ENCODE measurements at places on chromosomes 5 and 9. TPM values are rescaled to one million over a fixed set of nuclear protein-coding genes. Genes with fewer than 3 reads are reported as not detected.

- no peak for DNase-seq
Observed at GRCh38 chr5:95531491-95531890, 23.3 kb downstream of the SKIC3 start.

GRCh38 chr9:135648494-135649410, 9.4 kb upstream of the GLT6D1 start:
- no peak for DNase-seq

DNA sequence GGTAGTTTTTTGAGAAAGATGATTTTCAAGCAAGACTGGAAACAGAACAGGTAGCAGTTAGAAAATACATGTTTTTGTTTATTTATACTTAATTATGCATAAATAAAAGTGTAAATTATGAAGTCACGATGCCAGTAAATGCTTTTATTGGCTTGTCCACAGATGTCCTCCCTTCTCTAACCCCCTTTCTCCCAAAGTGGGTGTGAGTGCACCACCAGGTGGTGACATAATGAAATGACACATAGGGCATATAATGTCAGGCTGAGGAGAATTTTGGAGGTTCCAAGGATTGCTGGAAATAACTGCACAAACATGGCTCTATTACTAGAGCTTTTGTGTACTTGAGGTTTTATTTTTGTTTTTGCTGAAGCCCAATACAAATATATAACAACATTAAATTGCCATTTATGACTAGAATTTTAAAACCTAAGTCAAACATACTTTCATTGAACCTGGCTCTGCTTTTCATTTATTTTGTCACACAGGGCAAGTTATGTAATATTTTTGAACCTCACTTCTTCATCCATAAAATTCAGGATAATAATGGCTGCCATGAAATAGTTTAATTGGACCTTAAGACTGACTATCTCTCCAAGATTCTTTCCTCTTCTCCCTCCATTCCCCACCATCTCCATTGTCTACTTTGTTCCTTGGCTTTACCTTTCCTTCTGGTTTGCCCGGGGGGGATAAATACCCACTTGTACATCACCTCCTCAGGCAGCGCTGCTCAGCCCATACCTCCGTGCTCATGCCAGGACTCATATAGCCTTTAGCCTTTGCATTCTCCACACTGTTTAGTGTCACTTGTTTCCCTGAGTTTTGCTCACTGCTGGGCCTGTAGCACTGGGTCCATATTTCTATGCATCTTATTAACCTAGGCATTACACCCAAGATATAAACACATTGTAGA, 168.8 kb downstream of the PDE4D start:
- DNase-seq, result no peak

- DNase-seq, result no peak
Observed at GRCh38 chr9:72506615-72507014, 14.8 kb upstream of the TMC1 start.

Gene FAXDC2
- 0.39 TPM for total RNA-seq

- no peak for DNase-seq
Observed at GRCh38 chr5:22044229-22044628, 808.9 kb downstream of the CDH12 start.

Gene LRRC70
- 0.13 TPM for total RNA-seq

Gene SLCO4C1
- 0.90 TPM for total RNA-seq

- DNase-seq, result no peak
Observed at GRCh38 chr5:110785356-110785755, 46.5 kb downstream of the SLC25A46 start.

DNA sequence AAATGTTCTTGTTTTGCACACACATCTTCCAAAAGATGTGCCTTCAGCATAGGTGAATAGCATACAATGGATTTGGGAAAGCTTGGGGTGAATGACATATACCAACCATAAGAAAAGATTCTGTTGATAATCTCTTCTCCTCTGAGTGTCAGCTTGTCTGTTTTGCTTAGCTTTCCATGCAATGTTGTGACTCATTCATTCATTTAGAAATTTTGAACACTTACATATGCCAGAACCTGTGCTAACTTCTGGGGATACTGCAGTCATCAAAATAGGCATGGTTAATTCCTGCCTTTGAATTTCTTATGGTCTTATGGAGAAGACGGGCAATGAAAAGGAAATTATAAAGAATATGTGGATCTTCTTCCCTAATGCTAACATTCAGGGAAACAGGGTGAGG, 14.1 kb downstream of the ADRB2 start:
- no peak for DNase-seq

- no peak for DNase-seq
Observed at GRCh38 chr9:27408482-27408881, 111.5 kb upstream of the EQTN start.

Gene IQGAP2
- 0.59 TPM for total RNA-seq

Gene UBE2QL1
- total RNA-seq, result not detected

- peak; percentile 32 for DNase-seq
Observed at GRCh38 chr5:141199359-141200235, at the start of gene PCDHB11. Gene PCDHB11 (plus strand): TSS chr5:141199627. CDS start chr5:141199775, 148 bp downstream.

- no peak for DNase-seq
Observed at GRCh38 chr5:109218818-109219217, 191.0 kb downstream of the PJA2 start.

DNA sequence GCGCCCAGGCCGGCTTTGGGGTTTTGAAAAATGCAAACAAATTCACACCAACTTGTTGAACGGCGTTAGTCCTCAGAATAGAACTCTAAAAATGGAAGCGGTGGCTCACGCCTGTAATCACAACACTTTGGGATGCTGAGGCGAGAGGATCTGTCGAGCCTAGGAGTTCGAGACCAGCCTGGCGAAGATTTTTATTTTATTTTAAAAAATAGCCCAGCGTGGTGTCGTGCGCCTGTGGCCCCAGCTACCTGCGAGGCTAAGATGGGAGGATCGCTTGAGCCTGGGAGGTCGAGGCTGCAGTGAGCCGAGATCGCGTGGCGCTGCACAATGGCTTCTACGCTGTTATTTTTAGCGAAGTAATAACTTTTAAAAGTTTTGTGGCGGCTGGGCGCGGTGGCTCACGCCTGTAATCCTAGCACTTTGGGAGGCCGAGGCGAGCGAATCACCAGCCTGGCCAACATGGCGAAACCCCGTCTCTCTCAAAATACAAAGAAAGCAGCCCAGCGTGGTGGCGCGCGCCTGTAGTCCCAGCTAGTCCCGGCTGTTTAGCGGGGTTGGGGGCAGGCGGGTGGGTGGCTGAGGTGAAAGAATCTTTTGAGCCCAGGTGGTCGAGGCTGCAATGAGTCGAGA, 694 bp upstream of the PLIN2 start:
- no peak for DNase-seq

- DNase-seq, result no peak
Observed at GRCh38 chr9:70101265-70101664, 57.6 kb downstream of the MAMDC2 start.

DNA sequence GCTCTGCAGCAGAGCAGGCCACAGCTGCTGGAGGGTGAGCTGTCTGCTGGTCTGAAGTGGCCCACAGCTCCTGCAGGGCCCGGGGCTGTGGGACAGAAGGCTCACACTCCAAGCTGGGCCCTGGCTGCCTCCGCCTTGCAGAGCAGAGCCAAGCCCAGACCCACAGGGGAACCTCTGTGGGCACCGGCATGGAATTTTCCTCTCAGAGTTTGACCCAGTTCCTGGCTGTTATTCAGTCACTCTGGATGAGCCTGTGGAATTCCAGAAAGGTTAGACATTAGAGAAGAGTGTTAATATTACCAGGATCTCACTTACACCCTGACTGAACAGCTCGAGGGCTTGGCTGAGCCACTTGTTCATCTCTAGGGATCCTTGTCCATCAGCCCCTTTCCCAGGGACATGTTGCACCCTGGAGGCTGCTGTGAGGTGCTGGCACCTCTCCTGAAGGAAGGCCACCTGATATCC, 17.5 kb downstream of the IL9 start:
- no peak for DNase-seq
